Keratinocyte (primary cell): ENCODE measurements at places on chromosomes 16 and 17.
A peak's percentile ranks its signal among the peaks of the same experiment; 100 is the strongest.

DNA sequence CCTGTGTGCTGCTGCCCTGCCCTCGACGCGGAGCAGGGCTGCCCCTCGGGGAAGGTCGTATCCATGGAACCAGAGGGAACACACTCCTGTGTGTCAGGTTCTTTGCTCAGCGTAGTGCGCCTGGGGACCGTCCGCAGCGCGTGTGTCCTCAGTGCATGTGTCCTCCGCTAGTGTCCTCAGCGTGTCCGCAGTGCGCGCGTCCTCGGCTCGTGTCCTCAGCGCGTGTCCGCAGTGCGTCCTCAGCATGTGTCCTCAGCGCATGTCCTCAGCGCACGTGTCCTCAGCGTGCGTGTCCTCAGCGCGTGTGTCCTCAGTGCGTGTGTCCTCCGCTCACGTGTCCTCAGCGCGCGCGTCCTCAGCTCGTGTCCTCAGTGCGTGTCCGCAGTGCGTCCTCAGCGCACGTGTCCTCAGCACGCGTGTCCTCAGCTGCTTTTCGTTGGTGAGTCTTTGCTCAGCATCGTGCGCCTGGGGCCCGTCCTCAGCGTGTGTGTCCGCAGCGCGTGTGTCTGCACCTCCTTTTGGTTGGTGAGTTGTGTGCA is 59.2 kb upstream of the ZNF750 start:
- DNase-seq = no peak

- DNase-seq = no peak
Observed at GRCh38 chr17:17304521-17304985, 1.4 kb downstream of the NT5M start.

- DNase-seq = no peak
Observed at GRCh38 chr17:55734128-55734781, 11.6 kb upstream of the TMEM100 start.

- no peak for DNase-seq
Observed at GRCh38 chr17:75400326-75400939, 5.0 kb downstream of the GRB2 start.

DNA sequence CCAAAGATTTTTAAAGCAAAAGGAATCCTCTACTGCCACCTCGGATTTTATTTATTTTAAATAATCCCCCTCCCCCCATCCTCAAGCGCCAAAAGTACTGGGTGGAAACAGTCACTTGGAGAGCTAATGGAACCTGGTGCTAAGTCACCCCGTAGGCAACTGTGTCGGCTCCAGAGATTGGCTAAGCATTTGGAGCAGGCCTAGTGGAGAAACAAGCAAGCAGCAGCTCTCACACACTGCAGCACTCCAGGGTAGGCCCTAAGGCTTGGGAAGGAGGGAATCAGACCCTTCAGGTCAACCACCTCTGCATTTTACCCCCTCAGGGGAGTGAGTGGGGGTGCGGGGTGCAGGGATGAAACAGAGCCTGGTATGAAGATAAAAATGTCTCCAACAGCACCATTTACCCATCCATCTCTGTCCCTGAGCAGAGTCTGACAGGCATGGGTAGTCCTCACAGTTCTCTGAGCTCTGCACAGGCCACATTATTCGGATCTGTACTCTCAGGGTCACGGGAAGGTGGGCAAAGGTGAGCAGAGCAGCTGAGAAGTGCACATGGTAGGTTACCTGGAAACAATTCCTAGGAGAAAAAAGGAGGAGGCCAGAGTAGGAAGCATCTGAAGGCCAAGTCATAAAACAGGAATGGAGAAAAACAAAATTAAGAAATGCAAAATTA is 27.2 kb upstream of the STAC2 start:
- DNase-seq = no peak

DNA sequence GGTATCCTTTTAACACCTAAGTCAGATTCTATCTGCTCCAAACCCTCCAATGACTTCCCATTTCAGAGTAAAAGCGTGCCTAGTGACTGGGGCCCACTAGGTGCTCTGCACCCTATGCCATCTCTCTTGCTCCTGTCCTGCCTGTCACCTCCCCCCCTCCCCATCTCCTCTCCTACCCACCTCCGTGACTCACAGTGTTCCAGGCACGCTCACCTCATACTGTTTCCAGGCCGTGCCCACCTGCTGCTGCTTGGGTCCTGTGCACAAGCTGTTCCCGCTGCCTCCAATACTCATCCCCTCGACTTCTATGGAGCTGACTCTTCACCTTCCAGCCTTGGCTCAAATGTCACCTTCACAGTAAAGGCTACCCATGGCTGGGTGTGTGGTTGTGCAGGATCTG is 21.7 kb downstream of the DNAH3 start:
- DNase-seq = no peak

DNA sequence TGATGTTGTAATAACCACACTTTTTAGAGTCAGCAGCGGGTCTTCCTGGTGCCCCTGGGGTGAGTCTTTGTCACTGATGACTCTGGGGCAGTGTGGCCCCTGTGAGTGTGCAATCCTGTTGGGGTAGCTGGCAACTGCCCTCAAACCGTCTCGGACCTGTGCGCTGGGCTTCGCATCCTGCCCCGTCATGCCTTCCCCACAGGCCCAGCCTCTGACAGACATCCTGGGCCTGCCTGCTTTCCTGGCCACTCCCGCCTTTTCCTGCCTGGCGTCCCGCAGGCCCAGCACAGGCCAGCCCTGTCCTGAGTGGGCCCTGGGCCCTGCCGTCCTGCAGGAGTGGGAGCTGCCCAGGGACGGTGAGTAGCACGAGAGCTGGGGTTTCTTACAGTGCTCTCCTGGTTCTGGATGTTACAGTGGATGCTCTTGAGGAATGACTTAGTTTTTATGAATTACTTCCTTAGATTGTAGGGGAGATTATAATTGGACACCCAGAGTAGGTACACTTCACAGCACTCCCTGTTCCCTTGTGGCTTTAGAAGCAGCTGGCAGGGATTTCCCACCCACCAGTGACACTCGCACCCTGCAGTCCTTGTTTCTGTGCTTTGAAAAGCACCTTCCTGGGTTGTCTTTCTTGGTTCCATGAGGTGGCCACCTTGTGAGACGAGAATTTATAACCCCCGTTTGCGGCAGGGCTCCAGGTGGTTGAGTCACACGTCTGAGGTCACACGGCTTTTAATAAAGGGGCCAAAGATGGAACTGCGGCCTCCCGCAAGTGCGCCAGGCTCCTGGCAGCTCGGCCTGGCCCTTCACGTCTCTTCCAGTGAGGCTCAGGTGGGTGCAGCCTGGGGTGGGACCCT is 50.0 kb upstream of the CAPN15 start:
- DNase-seq = no peak

GRCh38 chr17:76586741-76587487 is 1.3 kb upstream of the ST6GALNAC2 start:
- no peak for DNase-seq

DNA sequence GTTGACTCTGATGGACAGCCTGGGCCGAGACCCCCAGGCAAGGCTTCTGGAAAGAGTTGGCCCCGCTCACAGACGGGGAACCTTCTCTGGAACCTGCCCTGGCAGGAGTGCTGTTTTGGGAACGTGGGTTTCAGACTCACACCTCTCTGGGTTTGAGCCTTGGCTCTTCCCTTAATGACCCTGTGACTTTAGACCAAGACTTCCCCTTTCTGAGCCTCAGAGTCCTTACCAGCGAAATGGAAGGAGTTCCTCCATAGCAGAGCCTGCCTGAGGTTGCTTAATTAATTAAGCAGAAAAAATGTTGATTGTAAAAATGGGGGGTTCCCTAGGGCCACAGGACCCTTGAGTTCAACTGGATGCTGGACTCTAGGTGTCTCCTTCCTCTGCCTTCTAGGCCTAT is 408.2 kb downstream of the SEC14L1 start:
- no peak for DNase-seq

GRCh38 chr16:11251525-11252481 is 4.2 kb downstream of the SOCS1 start:
- no peak for DNase-seq

GRCh38 chr17:69654981-69655855 is 240.7 kb downstream of the MAP2K6 start:
- DNase-seq = no peak

DNA sequence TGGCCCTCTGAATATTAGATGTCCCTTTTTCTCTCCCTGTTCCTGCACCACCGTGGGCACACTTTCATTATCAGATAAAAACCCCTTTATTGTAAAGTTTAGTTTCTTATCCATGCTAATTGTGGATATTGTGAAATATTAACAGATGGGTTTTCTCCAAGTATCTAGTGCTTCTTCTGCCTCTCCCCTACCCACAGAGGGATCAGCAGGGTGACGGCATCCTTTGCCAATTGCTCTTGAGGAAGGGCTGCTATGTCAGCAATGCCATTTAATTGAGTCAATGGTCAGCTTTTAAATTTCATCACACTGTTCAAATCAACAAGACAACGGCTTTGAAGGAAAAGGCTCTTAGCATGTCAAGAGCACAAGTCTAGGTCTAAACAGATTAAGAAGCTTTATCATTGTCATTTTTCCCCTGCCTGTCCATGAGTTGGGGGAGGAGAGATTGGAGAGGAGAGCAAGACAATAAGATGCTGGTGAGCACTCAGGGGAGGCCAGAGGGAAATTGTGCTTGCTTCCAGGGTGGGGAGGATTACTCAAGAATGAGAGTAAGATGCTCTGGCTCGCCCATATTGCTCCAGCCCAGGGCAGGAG is 443.0 kb upstream of the CCL2 start:
- DNase-seq = no peak

- DNase-seq = no peak
Observed at GRCh38 chr17:2138318-2138717, 83.4 kb downstream of the HIC1 start.

DNA sequence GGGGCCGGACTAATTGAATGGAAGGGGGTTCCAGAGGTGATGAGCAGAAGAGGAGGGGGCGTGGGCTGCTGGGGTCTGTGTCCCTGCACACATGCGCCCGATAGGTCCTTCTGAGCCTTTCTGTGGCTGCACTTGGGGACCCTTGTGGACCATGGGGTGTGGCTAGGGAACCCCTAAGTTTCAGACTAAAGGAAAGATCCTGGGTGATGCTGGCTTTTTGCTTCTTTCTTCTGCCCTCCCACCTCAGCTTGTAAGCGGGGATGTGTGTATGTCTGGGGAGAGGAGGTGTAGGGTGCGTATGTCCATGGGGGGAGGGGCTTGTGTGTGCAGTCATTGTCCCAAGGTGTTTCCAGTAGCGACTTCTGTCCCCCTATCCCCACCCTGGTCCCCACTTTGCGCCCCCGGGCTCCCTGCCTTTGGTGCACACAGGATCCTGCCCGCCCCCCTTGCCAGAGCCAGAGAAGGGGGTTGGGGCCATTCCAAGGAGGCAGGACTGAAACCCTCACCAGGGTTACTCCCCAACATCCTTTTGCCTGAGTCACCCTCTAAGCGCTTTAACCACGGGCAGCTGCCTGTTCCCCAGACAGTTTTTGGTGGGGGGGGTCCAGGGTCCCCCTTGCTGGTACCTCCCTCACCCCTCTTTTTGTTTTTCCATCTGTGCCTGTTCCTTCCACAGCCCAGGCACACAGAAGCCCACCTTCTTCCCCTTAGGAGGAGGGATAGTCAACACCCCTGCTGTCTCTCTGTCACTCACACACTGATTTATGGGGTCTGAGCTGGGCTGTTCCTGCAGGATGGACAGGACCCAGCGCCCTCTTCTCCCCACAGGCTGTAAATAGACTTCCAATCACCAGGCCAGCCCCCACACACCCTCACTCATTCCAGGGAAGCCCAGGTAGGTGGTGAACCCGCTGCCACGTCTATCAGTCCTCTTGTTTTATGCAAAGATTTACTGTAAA is 83.2 kb downstream of the ARHGAP23 start:
- no peak for DNase-seq

GRCh38 chr16:84616515-84616914 is 1.4 kb downstream of the COTL1 start:
- no peak for DNase-seq

DNA sequence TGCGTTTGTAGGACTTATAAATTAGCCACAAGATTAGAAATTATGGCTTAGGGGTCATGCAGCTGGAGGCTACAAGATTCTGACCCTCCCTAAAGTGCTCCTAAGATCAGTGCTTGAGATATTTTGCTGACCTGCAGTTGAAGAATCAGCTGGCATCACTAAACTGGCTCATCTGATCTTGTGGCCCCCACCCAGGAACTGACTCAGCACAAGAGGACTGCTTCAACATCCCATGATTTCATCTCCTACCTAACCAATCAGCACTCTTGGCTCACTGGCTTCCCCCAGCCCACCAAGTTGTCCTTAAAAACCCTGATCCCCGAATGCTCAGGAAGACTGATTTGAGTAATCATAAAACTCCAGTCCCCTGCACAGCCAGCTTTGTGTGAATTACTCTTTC is 86.4 kb upstream of the ERCC4 start:
- DNase-seq = no peak

GRCh38 chr17:7888184-7888920 is at the start of gene CHD3:
Gene CHD3, plus strand, starts transcription at chr17:7888789. Its CDS starts 212 bp downstream, at chr17:7889001.
- DNase-seq = no peak

GRCh38 chr17:48555258-48556228 is 10.6 kb upstream of the HOXB2 start:
- DNase-seq = no peak

- DNase-seq = peak; percentile 60
Observed at GRCh38 chr17:47810200-47810821, 11.3 kb downstream of the OSBPL7 start.

GRCh38 chr17:58665946-58666857 is 25.6 kb downstream of the TEX14 start:
- DNase-seq = no peak

GRCh38 chr17:75945211-75945610 is 4.4 kb upstream of the FBF1 start:
- no peak for DNase-seq

GRCh38 chr16:25838724-25839186 is 147.0 kb downstream of the HS3ST4 start:
- DNase-seq = no peak

DNA sequence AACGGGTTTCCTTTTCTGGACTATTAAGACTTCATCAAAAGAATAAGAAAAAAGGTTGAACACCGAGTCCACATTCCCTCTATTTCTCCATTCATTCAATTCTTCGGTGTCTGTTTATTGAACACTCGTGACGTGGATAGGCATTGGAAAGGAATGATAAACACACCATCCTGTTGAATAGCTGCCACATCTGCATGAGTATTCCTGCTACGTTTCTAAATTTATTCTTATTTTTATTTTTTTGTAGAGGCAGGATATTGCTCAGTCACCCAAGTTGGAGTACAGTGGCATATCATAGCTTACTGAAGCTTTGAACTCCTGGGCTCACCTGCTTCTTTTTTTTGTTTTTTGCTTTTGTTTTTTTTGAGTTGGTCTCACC is 80.8 kb upstream of the CIBAR2 start:
- DNase-seq = no peak

- DNase-seq = no peak
Observed at GRCh38 chr17:15498107-15498506, 30.7 kb upstream of the CDRT4 start.

GRCh38 chr17:28864991-28865849 is 10.4 kb downstream of the ERAL1 start:
- DNase-seq = no peak
